ENCODE measurements at places on chromosomes 5 and 9.

- DNase-seq, result no peak
Measured at GRCh38 chr9:121714075-121714705, 62.8 kb downstream of the DAB2IP start.

DNA sequence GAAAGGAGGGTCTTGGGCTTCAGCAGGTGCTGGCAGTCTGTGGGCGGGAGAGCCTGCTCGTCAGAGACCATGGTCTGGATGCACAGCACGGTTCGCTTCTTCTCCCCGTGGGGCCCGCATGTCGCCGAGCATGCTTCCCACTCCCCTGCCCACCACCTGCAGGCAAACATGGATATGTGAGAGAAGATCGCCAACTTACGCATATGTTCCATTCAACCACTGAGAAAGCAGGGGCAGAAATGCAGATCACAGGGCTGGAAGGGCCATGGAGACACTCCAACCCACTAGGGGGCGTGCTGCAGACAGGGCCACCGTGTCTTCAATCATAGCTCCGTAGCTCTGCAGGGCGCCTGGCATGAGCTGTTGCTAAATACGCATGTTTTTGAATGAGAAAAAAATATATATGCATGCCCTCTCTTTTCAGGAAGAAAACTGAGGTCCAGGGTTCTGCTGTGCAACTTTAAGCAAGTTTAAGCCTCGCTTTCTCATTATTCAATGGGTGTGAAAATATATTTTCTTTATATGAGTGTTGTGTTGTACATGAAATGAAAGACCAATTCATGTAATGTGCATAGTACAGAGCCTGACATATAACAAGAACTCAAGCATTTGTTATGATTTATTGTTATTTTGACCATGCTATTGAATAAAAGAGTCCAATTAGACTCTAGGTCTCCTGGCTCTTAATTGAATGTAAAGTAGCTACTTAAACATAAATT, 148.0 kb downstream of the TARS1 start:
- no peak for DNase-seq

DNA sequence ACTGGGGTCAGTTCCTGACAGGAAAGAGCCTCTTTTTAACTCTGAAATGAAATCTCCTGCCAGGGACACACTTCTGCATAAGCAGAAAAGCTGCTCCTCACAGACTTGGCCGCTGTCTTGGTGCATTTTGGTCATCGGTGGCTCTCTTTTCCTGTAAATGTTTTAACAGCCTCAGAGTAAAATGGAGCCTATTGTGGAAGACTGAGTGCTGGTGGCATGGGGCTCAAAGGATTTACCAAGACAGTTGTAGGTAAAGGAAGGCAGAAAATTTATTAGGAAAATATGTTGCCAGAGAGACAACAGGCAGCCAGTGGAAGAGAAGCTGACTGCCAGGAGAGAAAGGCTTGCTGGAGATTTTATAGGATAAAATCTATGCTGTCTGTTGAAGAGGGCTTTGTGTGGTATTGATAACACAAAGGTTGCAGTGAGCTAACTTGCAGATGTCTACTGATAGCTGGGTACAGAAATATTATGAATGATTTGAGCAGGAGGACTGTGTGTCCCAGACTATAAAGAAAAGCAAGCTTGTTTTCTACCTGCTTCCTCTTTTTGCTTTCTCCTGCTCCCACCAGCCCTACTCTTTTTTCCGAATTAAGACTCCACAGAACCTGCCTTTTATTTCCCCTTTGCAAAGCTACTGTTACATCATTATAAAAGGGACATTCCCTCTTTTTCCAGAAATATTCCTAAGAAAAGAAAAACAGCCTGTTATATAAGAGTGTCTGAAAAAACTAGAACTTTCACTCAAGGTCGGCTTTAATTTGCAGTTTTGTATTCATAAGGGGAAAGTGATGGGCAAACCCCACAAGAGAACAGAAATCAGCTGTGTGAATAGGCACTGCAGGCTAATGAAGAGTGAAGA, 27.9 kb upstream of the IFNA14 start:
- no peak for DNase-seq

DNA sequence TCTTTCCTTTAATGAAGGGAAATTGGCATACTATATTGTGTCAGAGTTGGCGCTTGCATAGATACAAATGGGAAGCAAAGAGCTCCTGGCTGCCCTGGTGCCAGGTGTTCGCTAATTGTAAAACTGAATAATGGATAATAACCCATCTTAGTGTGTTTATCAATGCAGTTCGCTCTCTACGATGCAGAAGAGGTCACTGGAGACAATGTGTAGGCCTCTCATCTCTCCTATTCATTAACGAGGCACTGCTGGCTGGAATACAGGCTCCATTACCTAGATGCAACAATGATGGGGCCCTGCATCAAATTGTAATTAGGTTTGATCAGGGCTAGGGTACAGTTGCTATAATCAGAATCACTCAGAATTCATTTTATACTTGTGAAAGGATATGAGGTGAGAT, 171.0 kb downstream of the RMI1 start:
- DNase-seq, result no peak

- no peak for DNase-seq
Measured at GRCh38 chr5:39423331-39423751, 1.4 kb downstream of the DAB2 start.

GRCh38 chr5:137503456-137503855, 4.3 kb upstream of the SPOCK1 start:
- DNase-seq, result no peak

GRCh38 chr5:75472973-75473372, 38.5 kb downstream of the CERT1 start:
- no peak for DNase-seq

DNA sequence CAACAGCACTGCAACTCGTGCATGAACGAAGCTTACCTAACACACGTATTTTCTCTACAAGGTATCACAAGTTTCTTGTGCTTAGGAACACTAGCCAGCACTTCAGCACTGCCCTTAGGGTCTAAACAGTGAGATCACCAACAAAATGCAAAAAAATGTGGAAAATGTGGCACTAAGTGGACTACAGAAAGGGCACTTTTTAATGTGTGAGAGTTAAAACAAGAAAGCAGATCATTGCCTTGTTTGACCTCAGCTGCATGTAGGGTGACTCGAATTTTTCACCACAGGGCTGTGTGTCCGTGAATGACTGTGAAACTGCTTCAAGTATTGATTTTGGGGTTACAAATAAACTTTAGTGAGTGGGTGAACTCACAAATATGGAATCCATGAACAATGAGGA, 90.5 kb downstream of the MARCHF3 start:
- DNase-seq, result no peak

DNA sequence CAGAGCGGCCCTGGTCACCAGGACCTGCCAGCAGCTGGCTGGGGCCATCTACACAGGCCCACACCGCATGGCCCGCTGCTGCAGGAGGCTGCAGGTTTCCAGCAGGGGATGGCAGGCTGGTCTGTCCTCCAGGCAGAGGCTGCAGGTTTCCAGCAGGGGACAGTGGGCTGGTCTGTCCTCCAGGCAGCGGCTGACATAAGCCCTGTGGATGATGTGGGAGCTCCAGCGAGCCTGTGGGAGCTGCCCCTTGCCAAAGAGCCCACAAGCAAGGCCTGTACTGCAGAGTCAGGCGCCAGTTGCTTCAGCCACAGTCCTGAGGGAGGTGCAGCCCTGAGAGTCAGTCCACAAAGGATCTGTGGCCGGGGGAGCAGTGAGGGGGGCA, 18.5 kb downstream of the TPPP start:
- no peak for DNase-seq
